ENCODE measurements at places on chromosomes 13 and 19.

DNA sequence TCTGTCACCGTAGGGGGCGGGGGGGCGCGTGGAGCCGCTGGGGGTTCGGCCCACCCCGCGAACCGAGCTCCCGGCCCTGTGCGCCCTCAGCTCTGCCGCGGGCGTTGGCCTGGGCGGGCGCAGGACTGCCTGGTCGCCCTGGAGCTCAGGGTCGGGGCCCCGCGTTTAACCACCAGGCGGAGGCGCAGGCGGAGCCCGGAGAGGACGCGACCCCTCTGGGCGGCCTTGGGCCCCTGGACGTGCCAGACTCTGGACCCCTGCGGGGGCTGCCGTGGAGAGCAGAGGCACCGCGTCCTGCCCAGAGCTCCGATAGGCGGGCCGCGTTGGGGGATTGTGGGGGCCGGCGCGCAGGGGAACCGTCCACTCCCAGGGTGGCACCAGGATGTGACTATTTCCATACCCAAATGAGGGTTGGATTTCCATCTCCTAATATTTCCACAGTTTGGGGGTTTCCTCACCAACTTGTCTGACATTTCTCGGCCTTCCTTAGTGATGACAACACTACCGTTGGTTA is 13.0 kb upstream of the USP29 start:
- no peak for DNase-seq

- no peak for DNase-seq
These were observed 19.0 kb downstream of the LYL1 start for GRCh38 chr19:13083627-13084026.

GRCh38 chr13:27147530-27148170 is 24.0 kb downstream of the USP12 start:
- no peak for DNase-seq

DNA sequence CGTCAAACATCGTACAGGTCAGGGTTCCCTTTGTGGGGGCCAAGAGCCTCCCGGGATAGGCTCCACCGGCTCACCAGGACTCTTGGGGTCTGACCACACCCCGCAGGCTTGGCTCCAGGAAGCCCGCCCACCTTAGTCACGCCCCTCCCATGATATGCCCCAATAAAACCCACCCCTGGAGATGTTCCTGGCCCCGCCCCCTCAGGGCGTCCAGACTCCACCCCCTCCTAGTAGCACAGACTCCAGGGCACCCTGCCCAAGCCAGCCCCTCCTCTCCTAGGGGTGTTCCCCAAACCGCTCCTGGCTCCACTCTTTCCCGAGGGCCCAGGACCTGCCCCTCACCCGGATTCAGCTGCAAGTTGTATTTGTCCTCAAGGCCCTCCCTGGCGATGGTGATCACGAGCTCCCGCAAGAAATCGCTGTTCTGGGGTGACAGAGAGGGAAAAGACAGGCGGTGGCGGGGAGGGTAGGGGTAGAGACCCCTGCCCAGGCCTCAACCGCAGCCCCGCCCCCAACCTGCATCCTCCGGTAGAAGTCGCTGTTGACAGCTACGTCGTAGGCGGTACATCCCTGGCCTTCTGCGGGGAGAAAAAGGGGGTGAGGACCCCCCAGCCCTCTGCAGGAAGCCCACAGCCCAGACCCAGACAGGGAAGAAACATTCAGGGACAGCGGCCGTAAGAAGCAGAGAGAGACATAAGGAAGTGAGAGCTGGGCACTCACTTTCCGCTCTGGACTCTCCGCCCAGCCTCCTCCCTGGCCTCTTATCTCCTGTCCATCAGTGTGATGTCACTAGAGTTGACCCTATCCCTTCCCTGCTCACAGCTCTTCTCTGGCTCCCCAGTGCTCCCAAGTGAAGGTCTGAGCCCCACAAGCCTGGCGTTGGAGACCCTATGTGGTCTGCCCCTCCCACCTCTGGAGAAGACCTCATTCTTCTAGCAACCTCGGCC is 3.9 kb downstream of the PIH1D1 start:
- no peak for DNase-seq

- no peak for DNase-seq
These were observed 1.7 kb downstream of the PRR12 start for GRCh38 chr19:49592486-49593232.

DNA sequence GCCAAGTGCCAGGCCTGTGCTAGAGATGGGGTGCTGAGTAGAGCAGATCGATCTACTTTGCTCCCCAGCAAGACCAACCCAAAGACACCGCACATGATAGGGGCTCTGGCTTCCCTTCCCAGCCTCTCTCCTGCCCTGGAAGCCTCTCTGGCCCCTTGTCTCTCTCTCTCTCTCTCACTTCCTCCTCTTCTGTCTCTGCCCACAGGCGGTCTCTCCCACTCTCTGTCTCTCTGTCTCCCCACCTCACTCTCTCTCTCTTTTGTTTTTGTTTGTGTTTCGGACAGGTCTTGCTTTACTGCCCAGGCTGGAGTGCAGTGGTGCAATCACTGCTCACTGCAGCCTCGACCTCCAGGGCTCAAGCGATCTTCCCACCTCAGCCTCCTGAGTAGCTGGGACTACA is 1.3 kb downstream of the SELENOV start:
- no peak for DNase-seq

DNA sequence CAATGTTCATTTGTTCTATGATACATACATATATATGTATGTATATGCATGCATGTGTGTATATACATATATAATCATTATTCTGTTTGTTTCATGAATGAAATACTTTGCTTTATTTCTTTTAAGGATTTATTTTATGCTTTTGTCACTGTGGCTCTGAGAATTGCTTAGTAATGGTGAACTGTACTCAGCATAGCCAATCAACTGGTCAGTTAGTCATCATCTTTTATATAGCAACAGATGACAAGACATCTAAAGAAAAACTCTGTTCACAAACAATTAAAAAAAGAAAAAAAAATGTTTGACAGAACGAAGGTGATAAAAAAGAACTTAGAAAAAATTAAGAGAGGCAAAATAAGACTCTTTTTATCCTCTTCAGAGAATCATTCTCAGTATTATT is 1440.3 kb downstream of the PCDH9 start:
- no peak for DNase-seq
